ENCODE measurements at places on chromosomes 12 and 14.
A peak's percentile ranks its signal among the peaks of the same experiment; 100 is the strongest.

DNA sequence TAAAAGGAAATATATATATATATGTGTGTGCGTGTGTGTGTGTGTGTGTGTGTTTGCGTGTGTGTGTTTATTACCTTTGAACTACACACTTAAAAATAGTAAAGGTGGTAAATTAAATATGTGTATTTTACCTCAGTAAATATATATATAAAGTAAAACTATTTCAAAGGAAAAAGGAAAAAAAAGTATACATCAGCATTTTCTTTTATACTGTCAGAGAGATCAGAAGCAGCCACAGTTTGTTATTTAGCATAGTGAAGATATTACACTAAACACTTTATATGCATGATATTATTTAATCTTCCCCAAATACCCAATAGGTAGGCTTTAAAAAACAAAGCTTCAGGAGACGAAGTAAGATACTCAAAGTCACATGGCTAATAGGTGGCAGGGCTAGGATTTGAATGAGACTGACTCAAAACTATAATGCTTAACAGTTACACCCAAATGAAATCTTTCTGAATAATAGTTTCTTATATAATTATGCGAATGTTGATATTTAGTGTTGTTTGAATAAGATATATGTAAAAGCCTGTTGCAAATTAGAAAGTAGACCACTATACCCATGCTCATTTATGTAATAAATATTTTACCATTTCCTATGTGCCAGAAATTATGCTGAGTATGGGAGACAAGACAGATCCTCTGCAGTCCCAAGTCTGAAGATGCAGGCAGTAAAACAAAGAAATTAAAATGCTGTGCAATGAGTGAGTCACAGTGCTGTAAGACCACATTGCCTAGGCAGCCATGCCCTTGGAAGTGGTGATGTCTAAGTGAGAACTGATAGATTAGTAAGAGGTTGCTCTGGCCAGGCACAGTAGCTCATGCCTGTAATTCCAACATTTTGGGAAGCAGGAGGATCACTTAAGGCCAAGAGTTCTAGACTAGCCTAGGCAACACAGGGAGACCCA, 66.1 kb downstream of the PDZRN4 start:
- DNase-seq: no peak

DNA sequence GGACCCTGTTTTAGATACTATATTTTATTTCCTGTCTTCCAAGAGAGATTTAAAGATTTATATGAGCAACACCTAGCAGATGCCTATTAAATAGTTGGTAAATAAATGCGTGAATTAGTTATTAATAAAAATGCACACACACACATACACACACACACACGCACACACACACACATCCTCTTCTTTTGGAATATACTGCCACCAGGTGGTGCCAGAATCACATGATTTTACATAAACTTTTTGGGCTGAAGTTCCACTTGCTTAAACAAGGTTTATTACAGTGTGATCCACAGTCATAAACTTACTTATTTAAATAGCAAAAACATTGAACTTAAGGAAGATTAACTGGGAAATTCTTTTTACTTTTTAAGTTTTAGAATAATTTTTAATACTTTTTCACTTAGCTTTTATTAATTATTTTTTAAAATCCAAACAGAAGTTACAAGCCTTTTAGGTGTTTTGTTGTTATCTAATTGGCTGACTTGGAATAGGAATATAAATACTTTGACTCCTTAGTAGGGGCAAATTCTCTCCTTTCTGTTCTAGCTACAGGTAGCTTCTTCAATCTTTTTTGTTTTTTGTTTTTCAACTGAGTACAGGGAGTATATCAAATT, 17.5 kb downstream of the RAD51B start:
- DNase-seq: peak; percentile 76

- peak; percentile 9 for DNase-seq
Measured at GRCh38 chr12:112514926-112515642, 96.3 kb downstream of the PTPN11 start.

DNA sequence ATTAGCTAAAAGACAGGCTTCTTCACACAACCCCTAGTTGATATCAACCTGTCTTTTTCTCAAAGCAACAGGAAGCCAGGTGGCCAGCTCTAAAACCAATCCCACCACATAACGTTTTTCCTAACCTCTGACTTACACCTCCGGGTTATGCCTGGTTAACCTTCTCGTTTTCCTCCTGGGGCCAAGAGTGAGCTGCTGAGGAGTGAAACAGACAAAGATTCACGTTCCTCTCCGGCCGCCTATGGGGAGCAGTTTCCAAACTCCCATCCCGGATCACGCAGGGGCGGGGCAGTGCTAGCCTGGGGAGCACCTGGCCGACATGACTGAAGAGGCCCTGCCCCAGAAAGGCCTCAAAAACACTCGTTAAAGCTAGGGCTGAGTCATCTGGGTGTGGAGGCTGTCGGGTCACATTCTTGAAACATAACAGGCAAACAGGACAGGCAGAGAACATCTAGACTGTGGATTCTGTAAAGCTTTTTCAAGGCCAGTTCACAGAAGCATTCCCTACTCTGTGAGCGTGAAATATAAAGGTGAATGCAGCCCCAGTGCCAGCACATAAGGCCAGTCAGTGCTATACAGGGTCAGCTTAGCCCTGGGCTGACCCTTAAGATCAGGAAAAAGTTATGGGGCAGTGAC, 25.9 kb upstream of the LGALS3 start:
- DNase-seq: peak; percentile 70

- DNase-seq: no peak
Measured at GRCh38 chr12:55711786-55712553, 3.9 kb upstream of the BLOC1S1 start.

DNA sequence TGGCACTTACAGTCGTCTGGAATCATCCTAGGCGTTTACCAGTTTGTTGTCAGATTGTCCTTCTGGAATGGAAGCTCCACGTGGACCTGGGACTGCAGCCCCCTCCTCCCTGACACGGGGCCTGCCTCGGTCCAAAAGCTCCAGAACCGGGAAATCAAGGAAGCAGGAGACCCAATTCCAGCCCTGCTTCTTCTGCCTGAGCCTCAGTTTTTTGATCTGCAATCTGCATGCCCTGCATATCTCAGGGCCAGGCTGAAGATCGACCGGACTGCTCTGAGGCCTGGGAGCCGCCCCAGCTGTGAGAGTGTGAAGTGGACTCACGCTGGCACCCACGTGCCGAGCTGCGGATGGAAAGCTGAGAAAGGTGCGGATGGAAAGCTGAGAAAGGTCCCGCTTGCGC, 98.6 kb downstream of the SETD3 start:
- no peak for DNase-seq

GRCh38 chr12:76420222-76420621, 72.0 kb upstream of the BBS10 start:
- no peak for DNase-seq

DNA sequence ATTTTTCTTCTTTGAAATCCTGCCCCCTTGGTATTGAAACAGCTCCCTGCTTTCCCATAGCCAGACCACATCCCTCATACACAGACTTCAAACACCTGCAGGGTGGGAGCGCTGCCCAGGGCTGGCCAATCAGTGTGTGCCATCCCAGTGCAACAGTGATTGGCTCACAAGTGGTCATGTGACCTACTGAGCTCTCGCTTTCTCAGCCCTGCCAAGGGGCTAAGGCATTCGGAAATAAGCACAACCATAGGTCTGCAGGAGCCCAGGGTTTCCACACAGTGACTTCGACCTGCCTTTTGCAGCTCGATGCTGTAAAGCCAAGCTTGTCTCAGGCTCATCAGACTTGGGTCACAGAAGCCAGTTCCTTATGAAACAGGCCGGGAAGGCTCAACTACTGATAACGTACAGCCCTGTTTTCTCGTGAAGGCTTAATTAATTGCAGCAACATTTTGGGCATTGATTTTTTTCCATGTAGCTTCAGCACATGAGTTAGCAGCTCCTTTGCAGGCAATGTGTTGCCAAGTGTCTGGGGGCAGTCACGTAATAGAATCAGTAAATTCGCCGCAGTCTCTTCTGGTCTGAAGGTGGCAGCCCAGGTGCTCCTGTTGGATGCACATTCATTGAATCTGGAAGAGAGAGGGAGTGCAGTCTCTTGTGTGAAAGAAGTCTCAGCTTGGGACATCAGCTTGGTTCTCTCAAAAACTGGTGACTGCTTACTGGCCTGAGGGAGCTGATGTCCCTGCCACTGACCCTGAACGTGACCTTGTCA, 1091.8 kb downstream of the AACS start:
- DNase-seq: no peak

DNA sequence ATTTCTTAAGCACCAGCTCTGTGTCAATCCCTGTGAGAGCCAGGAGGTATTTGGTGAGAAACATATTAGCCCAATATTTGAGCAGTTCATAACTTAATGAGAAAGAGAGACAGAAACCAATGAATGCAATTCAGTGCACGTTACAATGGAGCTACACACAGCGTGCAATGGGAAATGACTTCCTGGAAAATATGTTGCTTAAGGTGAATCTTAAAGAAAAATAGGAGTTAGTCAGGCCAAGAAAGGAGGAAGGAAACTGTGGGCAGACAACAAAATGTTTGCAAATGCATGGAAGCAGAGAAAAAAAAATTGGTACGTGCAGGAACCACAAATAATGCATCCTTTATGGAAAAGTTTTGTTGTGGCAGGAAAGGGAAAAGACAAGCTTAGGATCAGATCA, 481.7 kb downstream of the BCAT1 start:
- DNase-seq: peak; percentile 59

- no peak for DNase-seq
Measured at GRCh38 chr12:76726626-76727025, 37.3 kb upstream of the ZDHHC17 start.

- DNase-seq: no peak
Measured at GRCh38 chr14:101600891-101601605, 39.8 kb downstream of the DIO3 start.

- DNase-seq: no peak
Measured at GRCh38 chr14:100336618-100337530, 13.7 kb downstream of the SLC25A47 start.

DNA sequence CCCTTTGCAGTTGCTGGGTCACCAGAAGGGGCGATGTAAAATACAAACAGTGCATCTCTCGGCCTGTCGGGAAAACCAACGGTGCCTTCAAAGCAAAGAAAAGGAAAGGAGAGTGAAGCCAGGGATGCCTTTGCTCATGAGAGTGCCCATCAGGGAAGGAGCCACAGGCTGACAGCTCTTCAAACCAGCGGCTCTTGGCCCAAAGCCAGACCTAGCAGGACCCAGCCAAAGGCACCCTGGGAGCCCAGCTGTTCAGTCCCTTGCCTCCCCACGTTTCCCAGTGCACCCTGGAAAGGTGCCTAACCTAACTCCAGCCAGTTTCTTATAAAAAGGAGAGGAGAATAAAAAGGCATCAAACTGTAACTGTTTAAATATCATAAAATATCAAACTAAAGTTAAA, 29.2 kb downstream of the PRMT8 start:
- DNase-seq: no peak

- DNase-seq: no peak
Measured at GRCh38 chr12:24820872-24821271, 128.0 kb downstream of the BCAT1 start.

GRCh38 chr14:95156161-95157047, 925 bp downstream of the DICER1 start:
- no peak for DNase-seq

DNA sequence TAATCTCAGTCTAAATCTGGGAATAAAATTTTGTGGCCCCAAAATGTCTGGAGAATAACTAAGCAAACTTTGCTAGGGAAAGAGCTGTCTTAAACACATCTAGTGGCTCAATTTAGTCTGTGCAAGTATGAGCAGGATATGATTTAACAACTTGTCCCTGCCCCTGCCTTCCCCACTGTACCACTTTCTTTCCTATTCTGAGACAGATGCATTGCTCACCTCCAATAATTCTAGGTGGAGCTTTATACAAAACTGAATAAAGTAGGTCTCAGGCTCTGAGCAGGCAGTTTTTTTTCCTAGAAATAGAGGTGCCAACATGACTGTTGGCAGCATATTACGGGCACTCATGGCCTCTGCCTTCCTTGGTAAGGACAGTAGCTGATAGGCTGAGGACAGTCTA, 412.1 kb downstream of the DAD1 start:
- no peak for DNase-seq

DNA sequence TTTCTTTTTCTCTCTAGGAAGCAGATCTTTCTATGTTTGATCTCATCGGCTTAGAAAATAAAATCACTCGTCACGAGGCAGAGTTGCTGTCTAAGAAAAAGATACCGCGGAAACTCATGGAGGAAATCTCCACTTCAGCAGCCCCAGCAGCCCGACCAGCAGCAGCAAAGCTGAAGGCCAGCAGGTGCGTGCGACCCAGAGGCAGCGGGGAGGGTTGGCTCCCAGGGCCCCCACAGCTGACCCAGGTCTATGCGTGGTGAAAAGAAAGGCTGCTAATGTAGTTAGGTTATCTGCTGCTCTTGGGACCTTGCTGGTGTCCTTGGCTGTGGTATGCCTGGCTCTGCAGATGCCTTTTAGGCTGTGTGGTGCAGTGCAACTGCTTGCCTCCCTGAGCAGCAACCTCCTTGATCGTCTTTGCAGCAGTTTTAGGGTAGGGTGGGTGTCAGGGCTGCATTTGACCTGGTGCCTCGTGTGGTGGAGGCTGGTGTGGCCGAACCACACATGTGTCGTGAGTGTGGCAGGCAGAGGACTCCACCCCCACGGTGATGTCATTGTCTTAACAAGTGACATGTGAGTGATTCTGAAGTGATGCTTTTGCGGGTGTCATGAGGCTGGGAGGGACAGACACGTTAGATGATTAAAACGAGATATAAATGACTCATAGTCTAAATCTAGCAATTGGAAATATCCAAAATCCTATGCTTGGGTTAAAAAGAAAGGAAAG, 68.6 kb downstream of the EP400 start:
- peak; percentile 3 for DNase-seq

DNA sequence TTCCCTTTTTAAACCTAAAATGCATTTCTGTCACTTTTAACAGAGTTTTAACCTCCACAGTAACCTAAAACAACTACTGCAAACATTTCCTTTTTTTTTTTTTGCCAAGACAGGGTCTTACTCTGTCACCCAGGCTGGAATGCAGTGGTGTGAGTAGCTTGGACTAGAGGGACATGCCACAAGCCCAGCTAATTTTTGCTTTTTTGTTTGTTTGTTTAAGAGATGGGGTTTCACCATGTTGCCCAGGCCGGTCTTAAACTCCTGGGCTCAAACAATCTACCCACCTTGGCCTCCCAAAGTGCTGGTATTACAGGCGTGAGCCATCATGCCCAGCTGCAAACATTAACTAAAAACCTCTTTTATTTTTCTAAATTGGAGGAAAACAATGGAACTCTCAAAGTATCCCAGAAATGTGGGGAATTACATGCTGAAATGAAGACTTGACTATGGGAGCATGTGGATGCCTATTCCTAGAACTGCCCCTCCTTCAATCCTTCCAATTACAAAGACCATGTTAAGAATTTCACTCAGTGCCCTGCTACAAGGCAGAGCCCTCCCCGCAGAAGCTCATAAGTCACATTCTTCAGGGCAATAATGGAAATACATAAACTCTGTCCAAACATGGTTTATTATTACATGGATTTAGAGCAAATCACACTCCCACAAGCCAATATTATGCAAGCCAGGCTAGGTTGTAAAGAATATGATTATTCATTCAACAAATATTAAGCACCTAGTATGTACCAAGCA, 66.9 kb downstream of the C12orf56 start:
- DNase-seq: no peak

DNA sequence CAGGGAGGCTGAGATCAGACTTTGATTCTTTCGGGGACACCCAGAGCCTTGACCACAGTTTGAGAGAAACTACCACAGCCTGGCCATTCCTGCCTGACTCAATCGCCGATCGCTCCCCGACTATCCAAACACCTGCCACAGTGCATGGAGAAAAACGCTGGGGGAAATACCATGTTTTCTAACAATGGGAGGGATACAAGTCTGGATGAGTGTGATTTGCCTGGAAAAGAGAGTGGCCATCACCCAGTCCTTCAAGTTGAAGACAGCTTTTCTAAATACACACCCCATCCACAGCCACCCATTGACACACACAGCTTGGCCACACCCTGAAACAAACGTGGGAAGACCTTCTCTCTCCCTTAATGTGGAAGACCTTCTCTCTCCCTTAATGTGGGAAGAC, 6.7 kb upstream of the VASH1 start:
- no peak for DNase-seq

All from inflammatory macrophage treated with lipopolysaccharide for 4 hours (primary cell).